ENCODE measurements at places on chromosomes 1 and 21.

DNA sequence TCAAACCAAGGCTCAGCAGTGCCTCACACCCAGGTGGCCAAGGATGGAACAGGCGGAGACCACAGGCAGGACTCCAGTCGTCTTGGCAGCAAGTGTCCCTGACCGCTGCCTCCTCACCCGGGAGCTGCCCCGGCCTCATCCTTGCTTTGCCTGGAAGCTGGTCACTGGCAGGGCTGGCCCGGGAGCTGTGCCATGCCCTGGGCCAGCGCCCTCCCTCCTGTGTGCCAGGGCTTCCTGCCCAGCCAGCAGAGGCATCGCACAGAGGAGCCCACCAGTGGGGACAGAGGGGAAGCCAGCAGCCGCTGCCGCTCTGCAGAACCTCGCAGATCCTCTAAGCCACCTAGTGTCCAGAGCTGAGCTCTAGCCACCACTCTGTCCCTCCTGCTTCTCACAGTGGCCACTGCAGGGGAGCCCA is 7.8 kb downstream of the CASZ1 start:
- DNase-seq, result no peak

GRCh38 chr21:40422896-40423635 is 423.9 kb downstream of the DSCAM start:
- DNase-seq, result no peak

- DNase-seq, result no peak
These were observed 17.1 kb upstream of the SPAG17 start for GRCh38 chr1:118202076-118202608.

- DNase-seq, result no peak
These were observed 172.2 kb downstream of the HHIPL2 start for GRCh38 chr1:222375701-222376100.

GRCh38 chr1:205934788-205935187 is 8.5 kb downstream of the SLC26A9 start:
- no peak for DNase-seq

GRCh38 chr1:157985473-157985872 is 8.0 kb upstream of the KIRREL1 start:
- DNase-seq, result no peak

- no peak for DNase-seq
These were observed 3.4 kb downstream of the MRPL20 start for GRCh38 chr1:1403653-1404052.
